WTC11 (cell line): ENCODE measurements at places on chromosomes 4 and X. TPM values are rescaled to one million over a fixed set of nuclear protein-coding genes. Genes with fewer than 3 reads are reported as not detected.
A peak's percentile ranks its signal among the peaks of the same experiment; 100 is the strongest.

GRCh38 chrX:136028383-136028984, 43.2 kb downstream of the SLC9A6 start:
- no peak for DNase-seq

DNA sequence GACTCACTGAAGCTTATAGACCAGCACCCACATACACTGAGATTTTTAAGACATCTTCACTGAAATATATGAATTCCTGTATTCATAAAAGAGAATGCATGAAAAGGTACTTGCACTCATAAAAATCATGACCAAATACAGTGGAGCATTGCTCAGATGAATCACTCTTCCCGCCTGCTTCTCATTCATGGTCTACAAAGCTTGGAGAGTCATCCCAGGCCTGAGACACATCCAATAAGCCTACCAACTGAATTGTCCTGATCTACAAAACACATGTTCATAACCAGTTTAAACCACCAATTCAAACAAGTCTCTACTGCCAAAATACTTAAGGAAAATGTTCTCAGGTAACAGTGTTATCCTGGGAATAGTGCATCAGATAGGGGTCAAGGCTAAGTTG, 38.1 kb downstream of the PROM1 start:
- DNase-seq, result no peak

DNA sequence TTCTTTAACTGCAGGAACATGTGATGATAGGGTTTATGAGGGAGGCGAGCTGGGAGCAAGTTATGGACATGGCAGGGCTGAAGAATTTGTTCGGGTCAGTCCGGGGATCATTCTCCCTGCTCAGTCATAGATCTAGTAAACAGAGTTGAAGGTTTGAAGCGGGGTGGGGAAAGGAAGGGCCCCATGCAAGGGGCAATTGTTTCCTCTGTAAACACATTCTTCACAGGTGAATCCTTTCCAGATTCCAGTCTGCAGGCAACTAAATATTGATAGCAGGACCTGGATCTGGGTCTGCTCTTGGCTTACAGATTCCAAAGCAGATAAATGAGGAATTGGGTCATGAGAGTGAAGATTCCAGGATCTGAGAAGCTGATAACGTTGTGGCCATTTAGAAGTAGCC, 44.3 kb upstream of the ARHGAP24 start:
- DNase-seq, result no peak

DNA sequence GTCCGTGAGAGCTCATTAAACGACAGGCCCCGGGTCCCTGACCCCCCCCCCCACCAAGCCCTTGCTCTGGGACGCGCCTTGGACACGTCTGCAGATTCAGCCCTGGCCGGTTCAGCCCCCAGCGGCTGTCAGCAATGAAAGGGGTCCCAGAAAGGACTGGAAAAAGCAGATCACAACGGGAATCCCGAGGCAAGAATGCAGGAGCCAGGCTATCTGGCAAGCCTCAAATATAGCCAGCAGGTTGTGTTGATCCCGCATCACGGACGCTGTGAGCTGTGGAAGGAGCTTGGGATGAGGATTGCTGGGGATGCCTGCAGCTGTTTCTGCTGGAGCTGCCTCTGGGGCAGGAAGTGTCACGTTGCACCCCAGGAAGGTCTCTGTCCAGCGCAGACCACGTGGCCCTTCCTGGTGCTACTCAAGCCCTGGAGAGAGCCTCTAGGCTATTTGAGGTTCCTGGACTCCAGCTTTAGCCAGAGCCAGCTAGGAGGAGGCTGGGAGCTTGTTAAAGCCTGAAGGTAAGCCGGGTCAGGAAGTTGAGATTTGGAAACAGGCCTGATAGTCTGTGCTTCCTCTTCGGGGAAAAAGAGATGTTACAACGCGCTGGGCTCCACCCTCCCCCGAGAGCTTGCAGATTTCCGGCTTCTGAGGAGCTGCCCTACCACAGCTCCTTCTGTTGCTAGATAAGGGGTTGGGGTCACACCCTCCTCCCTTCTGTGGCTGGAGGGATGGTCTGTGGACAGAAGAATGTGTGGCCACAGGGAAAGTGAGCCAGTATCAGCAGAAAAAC, 19.3 kb upstream of the CSF2RA start:
- DNase-seq, result peak; percentile 68

- DNase-seq, result no peak
Measured at GRCh38 chrX:13750812-13751211, 16.3 kb downstream of the OFD1 start.

DNA sequence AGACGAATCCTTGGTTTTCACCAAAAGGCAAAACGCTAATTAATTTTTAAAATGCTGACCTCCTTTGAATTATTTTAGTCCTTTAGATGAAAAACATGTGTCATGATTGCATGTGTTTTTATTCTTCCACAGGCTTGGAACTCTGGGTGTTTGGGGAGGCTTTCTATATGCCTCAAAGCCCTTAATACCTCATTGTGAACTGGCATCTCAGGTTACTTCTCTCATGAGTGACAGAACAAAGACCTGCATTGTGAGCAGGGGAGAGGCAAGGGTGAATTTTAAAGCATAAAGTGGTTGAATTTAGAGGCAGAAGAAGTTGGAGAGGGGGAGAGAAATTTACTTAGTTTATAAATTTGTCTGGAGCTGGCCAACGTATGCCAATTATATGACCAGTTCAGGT, 119.5 kb downstream of the ARSF start:
- no peak for DNase-seq

- DNase-seq, result no peak
Measured at GRCh38 chr4:142307857-142308256, 538.2 kb downstream of the INPP4B start.

GRCh38 chr4:77501240-77501639, 104.4 kb upstream of the CXCL13 start:
- DNase-seq, result no peak

DNA sequence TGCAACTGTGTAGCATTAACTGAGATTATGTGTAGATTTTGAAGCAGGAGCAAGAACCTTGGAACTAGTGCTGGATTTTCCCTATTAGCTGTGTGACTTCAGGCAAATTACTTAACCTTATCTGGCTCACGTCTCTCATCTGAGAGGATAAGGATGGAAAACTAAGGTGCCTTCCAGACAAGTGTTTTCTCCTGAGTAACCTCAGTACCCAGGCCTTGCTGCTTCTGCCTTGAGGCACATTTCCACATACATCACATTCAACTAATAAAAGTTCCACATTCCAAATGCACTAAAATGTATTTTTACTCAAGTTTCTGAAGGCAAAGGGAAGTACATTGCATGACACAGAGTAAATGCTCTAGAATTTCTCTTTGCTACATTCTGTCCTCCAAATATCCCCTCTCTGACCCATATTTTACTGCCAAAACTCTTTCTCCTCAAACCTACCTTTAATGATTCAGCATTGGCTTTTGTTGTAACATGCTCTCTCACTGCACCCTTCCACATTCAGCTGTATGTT, 195.4 kb upstream of the ADGRL3 start:
- DNase-seq, result no peak

- DNase-seq, result peak; percentile 51
Measured at GRCh38 chrX:72306851-72307645, 1.3 kb upstream of the CITED1 start.

ZDHHC15 gene
- 1.5 to 2.0 TPM (median 1.9 TPM) in 3 replicates for total RNA-seq

UGT2B15 gene
- 0.22 to 0.25 TPM (median 0.25 TPM) in 3 replicates for total RNA-seq

H2BW2 gene
- 0.15 to 0.50 TPM in 2 of 3 replicates, not detected in the other for total RNA-seq

MFAP3L gene
- total RNA-seq, result 12.1 to 31.3 TPM (median 16.4 TPM) in 3 replicates

PYURF gene
- total RNA-seq, result 40.9 to 45.3 TPM (median 43.6 TPM) in 3 replicates

MAMLD1 gene
- 0.32 to 0.35 TPM (median 0.34 TPM) in 3 replicates for total RNA-seq

HSD17B13 gene
- 0.07 to 0.25 TPM in 2 of 3 replicates, not detected in the other for total RNA-seq
